CD8-positive, alpha-beta memory T cell (primary cell): ENCODE measurements at places on chromosomes 3 and 15. TPM values are rescaled to one million over a fixed set of nuclear protein-coding genes. Genes with fewer than 3 reads are reported as not detected.
A peak's percentile ranks its signal among the peaks of the same experiment; 100 is the strongest.

APPL1 gene
- total RNA-seq, result 35.9 TPM

- no peak overlapping the region for H3K4me3 ChIP-seq
- H3K27ac ChIP-seq, result no peak overlapping the region
- DNase-seq, result no peak
- no peaks in the 10 kb centered on the region for H3K36me3 ChIP-seq
Observed at GRCh38 chr3:194928227-194928626, 242.5 kb downstream of the FAM43A start.

LSAMP gene
- total RNA-seq, result not detected

- H3K27me3 ChIP-seq, result no peaks in the 10 kb centered on the region
- H3K36me3 ChIP-seq, result no peaks in the 10 kb centered on the region
- no peak overlapping the region for H3K4me3 ChIP-seq
- DNase-seq, result no peak
Observed at GRCh38 chr3:34219556-34219955, 421.1 kb downstream of the PDCD6IP start.

GRCh38 chr3:189710620-189711402, 79.6 kb downstream of the TP63 start:
- no peaks in the 10 kb centered on the region for H3K4me1 ChIP-seq
- no peak overlapping the region for H3K4me3 ChIP-seq
- no peaks in the 10 kb centered on the region for H3K27me3 ChIP-seq
- no peaks in the 10 kb centered on the region for H3K36me3 ChIP-seq
- DNase-seq, result no peak

DNA sequence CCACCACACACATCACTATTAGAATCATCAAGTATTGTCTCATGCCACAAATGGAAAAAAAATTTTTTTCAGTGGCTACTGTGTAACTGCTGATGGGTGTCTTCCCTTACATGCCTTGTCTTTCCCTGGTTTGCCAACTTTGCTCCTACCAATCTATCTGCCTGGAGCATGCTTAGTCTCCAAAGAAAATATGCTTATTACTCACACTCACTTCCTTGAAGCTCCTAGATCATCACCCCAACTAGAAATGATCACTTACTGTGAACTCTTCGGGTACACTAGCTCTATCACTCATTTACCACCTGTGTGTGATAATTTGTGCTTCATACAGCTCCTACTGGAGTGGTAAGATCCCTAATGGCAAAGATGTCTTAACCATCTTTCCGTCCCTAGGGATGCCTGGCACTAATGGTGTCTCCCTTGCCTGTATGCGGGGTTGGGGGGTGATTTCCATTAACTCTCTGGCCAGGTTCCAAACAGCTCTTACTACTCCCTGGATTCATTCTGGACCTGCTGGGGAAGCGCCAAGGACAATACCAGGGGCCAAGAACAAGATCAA, 799 bp downstream of the VPS33B start:
- H3K36me3 ChIP-seq, result no peaks in the 10 kb centered on the region
- H3K4me1 ChIP-seq, result peaks cover 16% of the 10 kb centered on the region
- H3K4me3 ChIP-seq, result peak overlapping the region; percentile 79
- H3K27me3 ChIP-seq, result no peaks in the 10 kb centered on the region
- no peak for DNase-seq
